Stimulated activated naive CD8-positive, alpha-beta T cell treated with anti-CD3 and anti-CD28 coated beads, Interleukin-15, amount 100 ng/mL, for 72 hours (primary cell): ENCODE measurements at places on chromosomes 12 and 14.

- DNase-seq: no peak
Measured at GRCh38 chr12:71371122-71371521, 68.5 kb upstream of the LGR5 start.

DNA sequence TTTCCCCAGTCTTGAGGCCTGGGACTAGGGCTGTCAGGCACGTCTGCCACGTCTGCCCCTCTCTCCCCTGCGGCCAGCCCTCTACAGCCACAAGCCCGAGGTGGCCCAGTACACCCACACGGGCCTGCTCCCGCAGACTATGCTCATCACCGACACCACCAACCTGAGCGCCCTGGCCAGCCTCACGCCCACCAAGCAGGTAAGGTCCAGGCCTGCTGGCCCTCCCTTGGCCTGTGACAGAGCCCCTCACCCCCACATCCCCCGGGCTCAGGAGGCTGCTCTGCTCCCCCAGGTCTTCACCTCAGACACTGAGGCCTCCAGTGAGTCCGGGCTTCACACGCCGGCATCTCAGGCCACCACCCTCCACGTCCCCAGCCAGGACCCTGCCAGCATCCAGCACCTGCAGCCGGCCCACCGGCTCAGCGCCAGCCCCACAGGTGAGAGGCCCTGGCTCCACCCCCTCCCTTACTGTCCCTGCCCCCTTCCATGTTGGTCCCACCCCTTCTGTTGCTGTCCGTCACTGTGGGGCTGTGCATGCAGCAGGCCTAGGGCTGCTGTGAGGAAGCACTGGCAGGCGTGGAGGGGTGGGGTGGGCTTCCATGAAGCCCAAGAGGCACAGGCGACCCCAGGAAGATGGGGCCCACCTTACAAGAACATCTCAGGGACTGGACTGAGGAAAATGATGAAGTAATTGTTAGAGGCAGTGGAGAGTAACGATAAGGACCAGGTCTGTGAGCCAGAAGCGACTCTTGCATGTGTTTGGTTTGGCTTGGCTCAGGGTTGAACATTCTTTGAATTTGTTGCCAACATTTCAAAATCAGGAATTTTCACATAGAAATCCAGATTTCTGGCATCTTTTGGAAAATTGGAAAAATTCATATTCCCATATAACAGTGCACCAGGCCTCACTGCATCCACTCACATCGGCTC is 16.8 kb downstream of the C12orf43 start:
- no peak for DNase-seq

DNA sequence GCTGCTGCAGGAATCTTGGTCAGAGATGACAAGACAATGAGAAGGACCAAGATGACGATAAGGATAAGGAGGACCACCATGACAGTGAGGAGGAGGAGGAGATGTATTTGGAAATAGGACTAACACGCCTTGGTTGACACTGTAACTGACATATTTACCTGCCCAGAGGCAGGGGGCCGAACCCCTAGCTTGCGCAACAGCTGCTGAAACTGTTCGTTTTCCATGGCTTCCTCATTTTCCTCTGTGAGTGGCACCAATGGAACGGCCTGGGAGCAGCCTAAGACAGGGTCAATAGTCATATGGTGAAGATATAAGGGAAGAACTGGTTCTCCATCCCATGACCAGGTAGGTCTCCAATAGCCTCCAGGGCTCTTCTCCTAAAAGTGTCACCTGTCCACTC is 28.8 kb downstream of the TIMELESS start:
- no peak for DNase-seq

DNA sequence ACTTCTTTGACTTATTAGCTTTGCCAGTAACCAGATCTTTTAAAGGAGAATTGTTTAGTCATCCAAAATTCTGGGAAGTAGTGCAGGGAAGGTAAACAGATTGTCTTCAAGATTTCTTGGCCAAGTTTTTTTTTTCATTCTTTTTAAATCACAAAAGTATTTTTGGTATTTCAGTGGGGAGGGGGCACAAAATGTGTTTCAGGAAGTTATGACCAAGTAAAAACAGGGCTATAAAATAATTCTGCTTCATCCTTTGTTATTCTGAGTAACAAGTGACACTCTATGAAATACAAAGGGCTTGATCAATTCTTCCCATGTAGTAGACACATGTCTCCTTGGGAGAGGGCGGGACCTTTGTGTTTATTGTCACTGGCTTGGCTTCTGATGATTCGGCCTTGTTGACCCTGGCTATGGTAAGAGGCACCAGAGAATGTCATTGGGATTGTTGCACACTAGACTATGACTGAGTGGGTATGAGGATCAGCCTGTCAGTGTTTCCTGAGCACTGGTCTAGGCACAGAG is 55.4 kb downstream of the SUSD6 start:
- DNase-seq: no peak
